NCI-H524 treated with DMSO at 0.1 percent for 48 hours (cell line): ENCODE measurements at places on chromosomes 13 and 19.

GRCh38 chr13:111548805-111549204, 228.4 kb downstream of the TEX29 start:
- DNase-seq = no peak

GRCh38 chr19:35963514-35963913, 27.3 kb downstream of the LRFN3 start:
- DNase-seq = no peak

GRCh38 chr13:77384999-77385398, 58.1 kb upstream of the MYCBP2 start:
- DNase-seq = no peak

DNA sequence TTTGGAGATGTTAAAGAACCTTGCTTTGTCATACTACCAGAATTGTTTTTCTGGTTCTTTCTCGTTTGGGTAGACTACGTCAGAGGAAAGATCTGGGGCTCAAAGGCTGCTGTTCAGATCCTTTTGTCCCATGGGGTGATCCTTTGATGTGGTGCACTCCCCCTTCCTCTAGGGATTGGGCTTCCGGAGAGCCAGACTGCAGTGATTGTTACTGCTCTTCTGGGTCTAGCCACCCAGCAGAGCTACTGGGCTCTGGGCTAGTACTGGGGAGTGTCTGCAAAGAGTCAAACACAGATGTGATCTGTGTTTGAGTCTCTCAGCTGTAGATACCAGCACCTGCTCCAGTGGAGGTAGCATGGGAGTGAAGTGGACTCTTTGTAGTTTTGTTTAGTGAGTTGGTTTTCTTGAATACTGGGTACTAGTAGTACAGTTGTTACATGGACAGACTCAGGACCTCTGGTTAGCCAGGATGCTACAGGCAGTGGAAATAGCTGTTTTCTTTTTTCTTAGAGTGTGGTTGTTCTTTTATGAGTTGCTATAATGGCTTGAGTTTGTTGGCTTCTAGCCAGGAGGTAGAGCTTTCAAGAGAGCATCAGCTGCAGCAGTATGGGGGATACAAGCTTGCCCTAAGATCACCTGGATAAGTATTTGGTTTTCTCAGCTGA, 34.4 kb downstream of the DNAJC15 start:
- DNase-seq = no peak

- no peak for DNase-seq
Measured at GRCh38 chr13:18947376-18947977, 234.1 kb downstream of the TUBA3C start.
